ENCODE measurements at places on chromosomes 7 and 10. TPM values are rescaled to one million over a fixed set of nuclear protein-coding genes. Genes with fewer than 3 reads are reported as not detected.

DNA sequence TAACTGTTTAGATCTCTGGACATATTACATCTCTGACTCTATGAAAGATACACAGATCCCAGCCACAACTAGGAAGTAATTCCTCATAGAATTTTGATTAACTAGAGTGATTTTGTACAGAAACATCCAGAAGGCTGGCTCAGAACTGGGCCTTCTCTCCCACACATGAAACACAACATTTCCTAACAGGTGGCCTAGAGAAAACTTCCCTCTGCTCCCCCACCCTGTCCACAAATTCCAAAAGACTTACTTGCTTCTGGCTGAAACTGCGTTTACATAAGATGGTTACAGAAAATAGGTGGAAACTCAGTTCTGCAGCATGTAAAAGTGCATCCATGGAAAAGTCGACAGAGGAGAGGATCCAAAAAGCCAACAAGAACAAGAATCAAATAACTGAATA lies 132.9 kb downstream of the FZD1 start:
- no peak for DNase-seq
- H3K27me3 ChIP-seq = no peaks in the 10 kb centered on the region
- H3K36me3 ChIP-seq = no peaks in the 10 kb centered on the region
- H3K4me1 ChIP-seq = no peaks in the 10 kb centered on the region

The CYTH3 gene
- 26.1 TPM for total RNA-seq

DNA sequence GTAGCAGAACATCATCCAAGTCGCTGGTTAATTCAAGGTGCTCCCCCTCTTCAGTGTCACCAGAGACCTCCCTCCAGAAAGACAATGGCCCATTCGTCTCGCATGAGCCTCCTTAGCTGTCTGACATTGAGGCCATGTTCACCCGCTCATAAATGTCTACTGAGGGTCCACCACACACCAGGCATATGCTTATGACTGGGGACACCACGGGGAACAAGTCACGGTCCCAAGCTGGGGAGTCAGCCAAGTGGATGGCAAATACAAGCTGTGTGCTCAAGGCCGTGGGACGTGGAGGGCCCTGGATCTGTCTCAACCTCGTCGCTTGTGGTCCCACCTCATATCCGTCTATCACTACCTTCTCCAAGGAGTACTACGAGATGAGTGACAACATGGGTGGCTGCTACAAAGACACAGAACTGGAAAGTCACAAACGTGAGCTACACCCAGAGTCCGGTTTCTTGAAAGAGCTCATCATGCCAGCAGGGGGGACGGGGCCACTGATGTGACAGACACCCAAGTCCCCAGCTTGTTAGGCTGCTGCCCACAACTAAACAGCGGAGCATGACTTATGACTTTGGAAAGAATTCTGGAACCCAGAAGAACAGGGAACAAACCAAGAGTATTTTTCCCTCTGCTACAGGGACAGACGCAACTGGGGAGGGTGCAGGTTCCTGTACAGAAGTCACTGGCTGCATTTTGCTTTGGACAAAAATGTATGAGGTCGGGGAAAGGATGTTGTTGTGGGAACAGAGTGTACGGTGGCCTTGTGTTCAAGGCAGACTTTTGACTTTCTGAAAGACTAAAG lies 189.6 kb downstream of the COBL start:
- DNase-seq = no peak
- no peaks in the 10 kb centered on the region for H3K27me3 ChIP-seq
- H3K36me3 ChIP-seq = no peaks in the 10 kb centered on the region
- H3K4me1 ChIP-seq = peaks cover 11% of the 10 kb centered on the region
- no peak overlapping the region for H3K4me3 ChIP-seq

- no peak overlapping the region for H3K27ac ChIP-seq
- H3K4me1 ChIP-seq = no peaks in the 10 kb centered on the region
- no peak for DNase-seq
- no peak overlapping the region for H3K4me3 ChIP-seq
- peaks cover 10% of the 10 kb centered on the region for H3K27me3 ChIP-seq
These were observed 5.3 kb downstream of the CPXM2 start for GRCh38 chr10:123886292-123886691.

DNA sequence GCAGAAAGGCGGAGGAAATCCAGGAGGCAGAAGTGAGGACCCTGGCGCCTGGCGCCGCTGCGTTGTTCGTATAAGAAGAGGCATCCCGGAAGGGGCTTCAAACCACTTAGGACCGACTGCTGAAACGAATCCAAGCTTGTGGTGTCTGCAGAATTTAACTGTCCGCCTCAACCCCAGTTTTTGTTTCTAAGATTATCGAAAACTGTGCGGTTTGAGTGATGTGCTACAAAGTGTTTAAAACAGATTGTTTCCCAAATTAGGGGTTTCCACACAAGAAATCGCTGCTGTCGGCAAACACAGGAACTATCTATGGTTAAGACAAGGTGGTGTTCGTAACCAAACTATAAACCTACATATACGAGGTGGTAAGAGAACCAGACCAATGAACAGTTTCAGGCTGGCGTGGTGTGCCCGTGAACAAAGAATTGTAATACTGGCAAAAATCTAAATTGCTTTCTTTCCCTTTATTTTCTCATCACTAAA lies 835 bp upstream of the DGKI start:
- H3K27me3 ChIP-seq = peaks cover 32% of the 10 kb centered on the region
- H3K36me3 ChIP-seq = no peaks in the 10 kb centered on the region
- peaks cover 9% of the 10 kb centered on the region for H3K4me1 ChIP-seq
- H3K27ac ChIP-seq = no peak overlapping the region
- DNase-seq = no peak

The CRHR2 gene
- not detected for total RNA-seq

DNA sequence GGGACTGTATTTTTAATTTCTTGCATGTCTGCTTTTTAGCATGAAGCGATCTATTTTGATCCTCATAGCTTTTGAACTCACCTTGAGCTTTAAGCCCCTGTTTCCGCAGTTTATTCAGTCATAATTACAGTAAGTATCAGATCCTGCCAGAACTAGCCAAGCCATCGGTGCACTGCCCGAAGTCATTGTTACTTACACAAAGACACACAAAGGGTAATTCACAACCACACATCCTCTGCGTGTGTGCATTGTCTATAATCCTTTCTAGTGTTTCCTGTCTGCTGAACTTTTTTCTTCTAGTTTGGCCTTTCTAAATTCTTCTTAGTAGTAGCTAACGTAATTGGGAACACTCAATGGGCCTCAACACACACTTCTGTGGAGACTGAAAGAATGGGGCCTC lies 133.0 kb downstream of the SFMBT2 start:
- DNase-seq = no peak
- H3K27me3 ChIP-seq = no peaks in the 10 kb centered on the region
- H3K36me3 ChIP-seq = peaks cover 4% of the 10 kb centered on the region
- H3K4me3 ChIP-seq = no peak overlapping the region
- no peaks in the 10 kb centered on the region for H3K4me1 ChIP-seq
- H3K27ac ChIP-seq = no peak overlapping the region

DNA sequence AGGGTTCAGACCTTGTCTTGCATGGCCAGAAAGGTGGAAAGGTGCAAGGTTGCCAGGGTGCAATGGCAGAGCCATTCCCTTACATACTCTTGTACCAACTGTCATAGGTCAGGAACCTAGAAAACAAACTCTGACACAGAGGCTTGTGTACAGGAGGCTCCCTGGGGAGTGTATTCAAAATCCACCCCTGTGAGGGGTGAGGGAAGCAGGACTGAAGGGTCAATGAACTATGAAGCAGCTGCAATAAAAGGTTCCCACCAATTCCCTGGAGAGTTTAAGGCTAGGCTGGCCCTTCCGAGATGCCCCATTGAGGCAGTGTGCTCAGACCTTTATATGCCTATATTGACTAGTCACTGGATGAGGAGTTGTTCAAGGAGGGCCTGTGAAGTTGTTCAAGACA lies 13.9 kb upstream of the CUZD1 start:
- no peaks in the 10 kb centered on the region for H3K27me3 ChIP-seq
- H3K4me3 ChIP-seq = no peak overlapping the region
- DNase-seq = no peak
- H3K4me1 ChIP-seq = no peaks in the 10 kb centered on the region
- no peak overlapping the region for H3K27ac ChIP-seq
- H3K36me3 ChIP-seq = no peaks in the 10 kb centered on the region

The SH2D4B gene
- 1.4 TPM for total RNA-seq

- H3K27me3 ChIP-seq = no peaks in the 10 kb centered on the region
- H3K27ac ChIP-seq = no peak overlapping the region
- no peak for DNase-seq
- no peaks in the 10 kb centered on the region for H3K36me3 ChIP-seq
- H3K4me1 ChIP-seq = peaks cover 54% of the 10 kb centered on the region
- no peak overlapping the region for H3K4me3 ChIP-seq
These were observed 17.3 kb downstream of the GNA12 start for GRCh38 chr7:2826771-2827170.

GRCh38 chr7:96388620-96389383 lies 66.9 kb upstream of the SLC25A13 start:
- no peak overlapping the region for H3K4me3 ChIP-seq
- H3K36me3 ChIP-seq = no peaks in the 10 kb centered on the region
- no peak for DNase-seq

The NCAPG2 gene
- 10.0 TPM for total RNA-seq

The CALHM3 gene
- total RNA-seq = not detected

DNA sequence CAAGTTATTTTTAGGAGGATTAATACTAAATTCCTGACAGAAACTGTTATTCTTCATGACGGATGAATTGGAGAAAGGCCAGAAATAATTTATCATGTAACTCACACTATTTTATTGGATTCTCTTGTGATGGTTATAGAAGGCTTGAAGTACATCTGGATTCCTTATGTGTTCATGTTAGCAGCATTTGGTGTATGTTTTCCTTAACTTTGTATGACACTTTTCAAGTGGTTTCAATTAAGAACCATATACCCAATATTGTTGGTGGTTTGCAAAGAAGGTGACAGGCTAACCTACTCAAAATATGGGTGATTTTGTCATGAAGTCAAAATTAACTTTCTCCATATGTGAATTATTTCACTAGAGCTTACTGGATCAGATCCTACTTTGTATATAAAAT lies 532.2 kb upstream of the CNTNAP2 start:
- H3K4me3 ChIP-seq = no peak overlapping the region
- no peaks in the 10 kb centered on the region for H3K36me3 ChIP-seq
- H3K27me3 ChIP-seq = no peaks in the 10 kb centered on the region
- DNase-seq = no peak
- H3K27ac ChIP-seq = no peak overlapping the region
- no peaks in the 10 kb centered on the region for H3K4me1 ChIP-seq

DNA sequence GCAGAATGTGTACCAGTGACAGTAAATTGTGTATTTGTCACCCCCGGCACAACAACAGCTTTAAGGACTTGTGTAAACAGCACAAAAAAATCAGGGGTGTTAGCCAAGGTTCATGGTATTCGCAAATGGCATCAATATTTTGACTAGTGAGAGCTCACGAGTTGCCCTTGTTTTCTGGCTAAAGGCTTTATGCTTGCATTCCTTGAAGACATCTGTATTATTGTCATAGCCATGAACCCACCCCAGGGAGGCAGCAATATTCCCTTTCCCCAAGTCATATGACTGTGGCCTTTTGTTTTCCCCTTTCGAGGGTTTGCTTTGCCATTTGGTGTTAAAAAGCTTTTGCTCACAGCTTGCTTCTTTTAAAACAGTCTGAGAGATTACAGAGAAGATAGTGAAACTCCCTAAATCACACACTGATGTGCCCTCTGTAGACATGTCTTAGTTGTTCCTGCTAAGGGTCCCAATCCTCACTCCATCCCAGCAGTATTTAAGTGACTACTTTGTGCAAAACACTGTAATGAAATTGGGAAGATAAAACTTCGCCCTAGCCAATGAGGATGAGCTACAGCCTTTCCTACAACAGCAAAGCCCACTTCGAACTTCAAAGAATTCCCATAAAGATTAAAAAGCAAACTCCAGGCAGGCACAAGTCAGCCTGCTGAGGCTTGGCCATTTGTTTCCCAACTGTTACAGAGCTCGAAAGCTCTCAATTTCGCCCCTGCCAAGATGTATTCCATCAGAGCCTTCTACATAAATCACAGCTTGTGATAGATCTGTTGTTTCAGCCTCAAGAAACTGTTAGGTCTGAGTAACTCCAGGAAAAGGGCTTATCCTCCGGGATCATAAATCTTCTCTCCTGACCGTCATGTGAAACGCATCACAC lies 172.3 kb downstream of the ADAM12 start:
- H3K27me3 ChIP-seq = no peaks in the 10 kb centered on the region
- H3K27ac ChIP-seq = no peak overlapping the region
- no peak overlapping the region for H3K4me3 ChIP-seq
- no peaks in the 10 kb centered on the region for H3K4me1 ChIP-seq

The GIMAP8 gene
- total RNA-seq = 44.4 TPM

GRCh38 chr7:122750389-122750788 lies 47.7 kb upstream of the RNF148 start:
- no peaks in the 10 kb centered on the region for H3K27me3 ChIP-seq
- H3K27ac ChIP-seq = no peak overlapping the region
- H3K36me3 ChIP-seq = peaks cover 9% of the 10 kb centered on the region
- no peak overlapping the region for H3K4me3 ChIP-seq

DNA sequence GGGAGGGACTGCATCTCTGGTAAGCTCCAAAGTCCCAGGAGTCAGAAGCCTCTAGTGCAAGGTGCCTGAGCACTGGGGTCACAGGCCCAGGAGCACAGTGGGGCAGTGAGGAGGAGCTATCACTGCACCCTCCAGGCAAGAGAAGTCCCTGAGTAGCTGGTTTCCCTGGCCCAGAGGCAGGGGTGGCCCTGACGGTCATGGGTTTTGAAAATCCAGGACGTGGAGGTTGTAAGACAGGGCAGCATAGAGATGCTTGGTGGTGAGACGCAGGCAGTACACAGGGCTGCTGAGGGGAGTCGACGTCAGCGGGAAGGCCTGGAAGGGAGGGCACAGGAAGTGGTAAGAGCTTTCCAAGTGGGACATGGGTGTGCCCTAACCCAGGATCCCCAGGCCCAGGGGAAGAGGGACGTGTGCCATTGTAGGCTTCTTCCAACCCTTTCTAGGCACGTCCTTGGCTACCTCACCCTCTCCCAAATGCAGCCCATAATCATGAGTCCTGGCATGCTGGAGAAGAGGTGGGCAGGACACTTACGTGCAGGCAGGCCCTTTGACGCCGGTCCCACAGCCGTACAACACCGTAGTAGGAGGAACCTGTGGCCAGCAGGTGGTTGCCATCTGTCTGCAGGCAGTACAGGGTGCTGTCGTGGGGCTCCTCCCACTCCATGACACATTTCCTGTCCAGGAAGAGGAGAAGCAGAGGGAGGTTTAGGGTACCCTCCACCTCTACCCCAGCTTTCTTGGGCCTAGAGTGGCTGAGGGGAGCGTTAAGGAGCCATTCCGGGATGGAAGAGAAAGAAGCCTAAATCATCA lies 23.2 kb downstream of the DPCD start:
- H3K4me3 ChIP-seq = no peak overlapping the region
- H3K36me3 ChIP-seq = peaks cover 73% of the 10 kb centered on the region
- H3K4me1 ChIP-seq = no peaks in the 10 kb centered on the region
- DNase-seq = no peak
- no peak overlapping the region for H3K27ac ChIP-seq
- no peaks in the 10 kb centered on the region for H3K27me3 ChIP-seq

The ABCA13 gene
- 2.2 TPM for total RNA-seq
